DMS79 treated with DMSO at 0.1 percent for 48 hours (cell line): ENCODE measurements at places on chromosomes 11 and 22.

- no peak for DNase-seq
These were observed 39.6 kb downstream of the PARVB start for GRCh38 chr22:44063462-44064371.

DNA sequence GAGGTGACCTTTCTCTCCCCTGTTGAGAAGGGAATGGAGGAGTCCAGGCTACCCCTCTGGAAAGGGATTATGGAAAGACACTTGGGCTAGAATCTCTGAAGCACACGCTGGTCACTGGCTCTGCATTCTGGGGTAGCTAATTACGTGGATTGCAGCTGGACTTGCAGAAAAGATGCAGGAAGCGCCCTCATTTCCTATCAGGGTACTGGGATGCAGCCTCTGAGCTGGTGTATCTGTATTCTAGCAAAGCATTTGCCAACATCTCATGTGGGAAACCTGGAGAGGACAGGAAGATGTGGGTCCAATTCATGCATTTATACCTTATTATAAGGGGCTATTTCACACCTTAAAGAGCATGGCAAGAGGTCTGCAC lies 44.3 kb downstream of the CD82 start:
- DNase-seq = no peak

- DNase-seq = no peak
These were observed 30.4 kb upstream of the CKAP5 start for GRCh38 chr11:46876471-46876870.

- no peak for DNase-seq
These were observed 51.9 kb upstream of the KCNQ1OT1 start for GRCh38 chr11:2751523-2752203.

DNA sequence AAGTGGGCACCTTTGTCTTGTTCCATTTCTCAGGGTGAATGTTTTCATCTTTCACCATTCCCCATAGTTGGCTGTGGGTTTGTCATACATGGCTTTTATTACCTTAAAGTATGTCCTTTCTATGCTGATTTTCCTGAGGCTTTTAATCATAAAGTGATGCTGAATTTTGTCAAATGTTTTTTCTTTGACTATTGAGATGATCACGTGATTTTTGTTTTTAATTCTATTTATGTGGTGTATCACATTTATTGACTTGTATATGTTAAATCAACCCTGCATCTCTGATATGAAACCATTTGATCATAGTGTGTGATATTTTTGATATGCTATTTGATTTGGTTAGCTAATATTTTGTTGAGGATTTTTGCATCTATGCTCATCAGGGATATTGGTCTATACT lies 216.4 kb upstream of the FAT3 start:
- no peak for DNase-seq

DNA sequence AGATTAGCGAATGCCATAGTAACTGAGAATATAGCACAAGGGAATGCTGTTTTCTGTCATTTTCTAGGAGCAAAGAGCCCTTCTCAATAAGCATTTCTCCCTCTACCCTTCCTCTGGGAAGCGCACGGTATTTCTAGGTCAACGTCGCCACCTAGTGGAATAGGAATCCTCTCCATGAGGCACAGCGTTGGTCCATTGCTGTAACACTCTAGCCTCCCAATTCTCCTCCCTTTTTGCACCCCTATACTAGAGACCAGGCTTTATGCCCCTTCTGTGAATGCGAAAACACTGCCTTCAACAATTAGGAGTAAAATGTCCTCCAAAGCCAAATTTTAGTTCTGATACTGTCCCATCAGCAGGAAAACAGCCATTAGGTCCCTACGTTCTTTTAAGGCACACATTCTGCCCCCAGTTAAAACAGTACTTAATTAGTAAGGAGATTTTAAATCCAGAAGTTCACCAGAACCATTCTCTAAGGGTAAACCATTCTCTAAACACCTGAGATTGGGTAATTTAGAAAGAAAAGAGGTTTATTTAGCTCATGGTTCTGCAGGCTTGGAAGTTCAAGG lies 12.8 kb upstream of the HYLS1 start:
- peak; percentile 85 for DNase-seq

GRCh38 chr22:33897448-33897835 lies 22.8 kb downstream of the LARGE1 start:
- DNase-seq = peak; percentile 42

- DNase-seq = peak; percentile 9
These were observed 690 bp downstream of the CSNK1E start for GRCh38 chr22:38316364-38317121.

DNA sequence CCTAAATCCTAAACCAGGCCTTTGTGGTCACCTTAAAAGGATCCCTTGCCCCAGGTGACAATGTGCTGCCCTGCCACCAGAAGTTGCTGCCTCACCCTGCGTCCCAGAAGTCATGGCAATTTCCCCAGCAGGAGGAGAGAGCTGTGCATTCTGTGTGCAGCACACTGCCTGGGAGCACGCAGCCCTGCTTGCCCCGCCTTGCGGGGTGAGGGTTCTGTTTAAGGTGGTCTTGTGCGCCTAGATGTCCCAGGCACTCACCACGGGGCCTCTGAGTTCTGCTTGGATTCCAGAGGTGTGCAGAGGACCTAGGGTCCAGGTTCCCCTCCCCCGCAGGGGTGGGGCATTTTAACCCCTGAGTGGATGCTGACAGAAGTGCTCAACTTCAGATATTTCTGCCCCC lies 95.0 kb downstream of the GRAMD1B start:
- DNase-seq = no peak

- DNase-seq = no peak
These were observed 580 bp downstream of the DTX4 start for GRCh38 chr11:59172345-59173079.

- DNase-seq = no peak
These were observed 18.7 kb downstream of the ZNF74 start for GRCh38 chr22:20412474-20413216.

DNA sequence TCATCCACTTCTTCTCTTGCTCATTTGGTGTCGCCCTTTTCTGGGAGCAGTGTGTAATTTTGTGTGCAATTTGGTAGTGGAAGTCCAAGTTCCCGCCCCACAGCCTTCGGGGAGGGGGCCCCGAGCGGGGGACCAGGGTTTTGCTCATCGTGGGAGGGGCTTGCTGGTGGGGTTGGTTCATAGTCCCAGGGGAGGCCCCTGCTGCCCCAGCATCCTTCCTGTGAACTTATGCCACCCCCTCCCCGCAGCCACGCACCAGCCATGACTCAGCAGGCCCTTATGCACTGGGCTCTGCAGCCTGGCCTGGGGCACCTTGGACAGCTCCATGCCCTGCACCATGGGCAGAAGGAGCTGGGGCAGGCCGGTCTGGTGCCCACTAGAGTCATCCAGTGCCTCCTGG lies 1183.6 kb downstream of the BRD1 start:
- no peak for DNase-seq

- no peak for DNase-seq
These were observed 290.5 kb downstream of the TENM4 start for GRCh38 chr11:79150320-79150719.

GRCh38 chr11:84297570-84297969 lies 1011.4 kb upstream of the CCDC90B start:
- DNase-seq = no peak

DNA sequence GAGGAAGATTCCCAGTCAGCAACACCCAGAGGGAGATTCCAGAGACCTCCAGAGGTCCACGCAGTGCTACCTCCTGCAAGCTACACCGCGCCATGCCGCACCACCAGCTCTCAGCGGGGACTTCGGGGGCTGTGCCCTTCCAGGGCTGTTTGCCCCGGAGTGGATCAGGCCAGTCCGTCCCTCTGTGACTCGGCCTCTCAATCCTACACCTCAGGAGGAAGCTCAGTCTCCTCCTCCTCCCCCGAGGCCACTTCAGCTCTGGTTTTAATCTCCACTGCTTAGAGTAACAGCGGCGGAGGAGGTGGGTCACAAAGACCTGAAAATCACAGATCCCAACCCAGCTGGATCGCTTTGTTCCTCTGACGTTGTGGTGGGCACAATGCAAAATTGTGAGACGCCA lies 68.6 kb downstream of the PHF21B start:
- DNase-seq = no peak

DNA sequence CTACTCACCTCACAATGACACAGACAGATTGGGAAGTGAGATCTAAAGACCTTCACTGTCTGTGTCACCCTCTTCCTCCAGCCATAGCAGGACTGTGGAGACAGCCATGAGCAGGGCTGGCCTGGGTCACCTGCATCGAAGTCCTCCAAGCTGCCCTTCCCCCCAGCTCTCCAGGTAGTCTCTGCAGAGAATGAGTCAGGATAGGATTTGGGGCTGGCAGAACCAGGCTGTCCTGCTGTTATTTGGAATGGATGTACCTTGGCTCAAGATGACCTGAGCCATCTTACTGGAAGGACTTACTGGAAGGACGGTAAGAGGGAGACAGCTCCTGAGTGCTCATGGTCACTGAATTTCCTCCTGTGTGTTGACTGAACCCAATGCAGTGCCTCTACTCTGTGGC lies 29.2 kb downstream of the GGTLC2 start:
- no peak for DNase-seq

GRCh38 chr11:20973940-20974559 lies 304.7 kb downstream of the NELL1 start:
- no peak for DNase-seq

- DNase-seq = no peak
These were observed 11.7 kb downstream of the OSBPL5 start for GRCh38 chr11:3153291-3153861.

GRCh38 chr11:46657186-46657585 lies 39.8 kb downstream of the ATG13 start:
- no peak for DNase-seq

DNA sequence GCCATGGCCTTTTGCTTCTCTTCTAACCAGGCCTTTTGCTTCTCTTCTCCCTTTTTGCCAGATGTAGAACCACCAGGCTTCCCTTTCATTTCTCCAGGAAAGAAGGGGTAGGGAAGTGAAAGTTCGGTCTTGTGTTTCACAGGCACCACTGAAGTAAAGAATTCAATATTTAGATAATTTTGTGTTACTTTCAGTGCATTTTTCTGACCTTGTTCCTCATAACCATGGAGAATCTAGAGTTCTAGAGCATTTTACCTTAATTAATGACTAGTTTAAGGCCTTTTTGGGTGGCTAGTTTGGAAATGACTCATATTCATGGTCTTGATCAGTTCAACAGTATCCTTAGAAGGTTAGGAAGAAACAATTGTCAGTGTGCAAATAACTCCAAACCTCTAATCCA lies 22.7 kb downstream of the GRAMD1B start:
- no peak for DNase-seq

GRCh38 chr11:65096926-65097325 lies 912 bp downstream of the VPS51 start:
- no peak for DNase-seq

GRCh38 chr11:9718147-9718546 lies 54.3 kb downstream of the SWAP70 start:
- DNase-seq = no peak

- DNase-seq = no peak
These were observed 4.5 kb downstream of the GAS2L1 start for GRCh38 chr22:29310863-29311339.

DNA sequence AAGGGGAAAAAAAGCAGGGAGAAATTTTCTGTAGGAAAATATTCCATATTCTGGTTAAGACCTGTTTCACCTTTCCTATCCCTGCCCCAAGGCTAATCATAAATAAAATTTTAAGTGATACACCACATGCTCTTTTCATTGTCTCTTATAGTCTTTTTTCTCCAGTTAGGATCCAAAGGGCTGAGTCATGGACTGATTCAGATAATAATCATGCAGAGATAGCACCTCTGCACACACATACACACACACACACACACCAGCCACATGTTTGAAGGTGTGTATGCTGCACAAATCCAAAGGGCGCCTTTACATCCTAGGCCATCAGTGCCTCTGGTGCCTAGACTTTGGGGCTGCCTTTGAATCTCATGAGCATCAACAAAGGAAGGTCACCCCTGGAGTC lies 35.5 kb upstream of the CWF19L2 start:
- DNase-seq = no peak

- DNase-seq = no peak
These were observed 37.9 kb upstream of the ARHGAP20 start for GRCh38 chr11:110750100-110750499.

DNA sequence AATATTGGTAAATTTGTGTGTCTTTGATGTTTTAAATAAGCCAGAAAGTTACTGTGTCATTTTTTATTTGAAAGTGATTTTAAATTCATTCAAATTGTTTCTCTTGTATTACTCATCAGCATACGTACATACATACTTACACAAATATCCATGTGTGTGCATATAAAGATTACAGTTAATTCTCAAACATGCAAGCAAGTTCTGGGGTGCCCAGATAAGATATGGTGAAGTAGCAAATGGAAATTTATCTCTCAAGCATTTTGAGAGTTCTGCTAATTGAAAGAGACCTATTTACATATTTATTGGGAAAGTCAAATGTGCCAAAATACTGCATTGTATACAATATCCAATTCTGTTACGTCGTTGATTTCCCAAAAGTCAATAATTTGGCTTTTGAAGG lies 1024.0 kb upstream of the CNTN5 start:
- DNase-seq = no peak

DNA sequence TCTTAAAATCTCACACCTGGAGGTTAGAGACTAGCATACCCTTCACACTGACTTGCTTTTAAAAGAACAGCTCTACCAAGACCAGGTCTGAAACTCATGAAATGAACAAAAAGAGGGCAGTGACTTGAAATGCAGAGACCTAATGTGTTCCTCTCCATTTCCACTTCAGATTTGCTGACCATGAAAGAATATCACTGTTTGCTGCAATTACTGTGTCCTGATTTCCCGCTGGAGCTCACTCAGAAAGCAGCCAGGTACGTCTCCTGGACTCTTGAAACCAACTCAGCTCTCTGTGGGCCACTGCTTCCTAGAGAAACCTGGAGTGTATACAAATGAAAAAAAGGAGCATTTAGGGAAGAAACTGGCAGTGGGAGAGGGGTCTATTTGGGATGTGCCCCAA lies 39.2 kb downstream of the ARFGAP2 start:
- DNase-seq = peak; percentile 85

GRCh38 chr22:47046411-47047065 lies 284.1 kb downstream of the TBC1D22A start:
- DNase-seq = no peak

GRCh38 chr11:111179184-111179910 lies 66.2 kb upstream of the POU2AF2 start:
- peak; percentile 47 for DNase-seq

- no peak for DNase-seq
These were observed 160.2 kb downstream of the IGLL1 start for GRCh38 chr22:23419931-23420330.

DNA sequence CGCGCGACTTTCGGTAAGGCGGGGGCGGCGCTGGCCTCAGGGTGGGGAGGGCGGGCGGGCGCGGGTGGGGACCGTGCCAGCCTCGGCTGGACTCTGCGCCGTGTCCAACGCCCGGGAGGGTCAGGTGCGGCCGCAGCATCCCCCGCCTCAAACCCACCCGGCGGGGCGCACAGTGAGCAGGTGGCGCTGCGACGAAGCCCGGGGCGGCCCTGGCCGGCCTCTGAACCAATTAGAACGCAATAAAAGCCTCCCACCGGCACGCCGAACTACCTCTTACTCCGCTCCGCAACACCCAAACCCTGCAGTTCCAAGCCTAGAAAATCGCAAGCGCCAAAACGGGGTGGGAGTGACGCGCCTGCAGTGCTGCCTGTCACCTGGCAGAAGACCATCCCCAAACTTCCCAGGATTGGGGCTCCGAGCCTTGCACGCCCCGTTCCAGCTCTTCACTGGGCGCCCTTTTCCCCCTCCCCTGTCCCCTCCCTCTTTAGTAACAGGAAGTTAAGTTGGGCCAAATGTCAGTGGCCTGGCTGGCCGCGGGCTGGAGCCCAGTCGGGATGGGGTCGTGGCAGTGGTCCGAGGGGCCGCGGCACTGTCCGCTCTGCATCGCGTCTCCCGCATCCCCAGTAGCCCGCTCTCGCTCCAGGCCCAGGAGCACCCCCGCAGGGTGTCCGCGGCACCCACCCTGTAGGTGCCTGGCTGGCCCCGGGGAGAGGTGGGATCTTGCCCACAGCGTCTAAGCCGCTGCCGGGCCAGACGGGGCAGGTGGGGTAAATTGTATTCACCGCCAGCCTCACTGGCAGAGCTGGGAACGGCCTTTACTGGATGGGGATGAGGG lies 541 bp downstream of the MICAL2 start:
- peak; percentile 36 for DNase-seq
